ENCODE measurements at places on chromosomes 4 and X.

DNA sequence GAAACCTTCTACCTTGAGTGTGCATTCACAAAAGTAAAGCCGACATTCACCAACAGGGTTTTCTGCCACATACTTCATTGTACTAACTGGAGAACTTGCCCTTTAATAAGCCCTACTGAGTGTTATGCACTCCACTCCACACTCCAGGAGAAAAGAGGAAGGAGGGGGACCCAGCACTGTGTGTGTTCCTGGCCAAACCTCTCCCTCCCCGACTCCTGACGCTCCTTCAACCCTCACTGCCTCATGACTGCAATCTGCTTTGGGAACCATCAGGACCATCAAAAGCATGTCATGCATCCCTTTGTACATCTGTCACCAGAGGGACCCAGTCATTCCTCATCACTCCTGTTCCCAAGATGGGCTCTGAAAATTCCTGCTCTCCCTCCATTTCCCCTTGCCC is 143.7 kb downstream of the RASL11B start:
- no peak for DNase-seq

DNA sequence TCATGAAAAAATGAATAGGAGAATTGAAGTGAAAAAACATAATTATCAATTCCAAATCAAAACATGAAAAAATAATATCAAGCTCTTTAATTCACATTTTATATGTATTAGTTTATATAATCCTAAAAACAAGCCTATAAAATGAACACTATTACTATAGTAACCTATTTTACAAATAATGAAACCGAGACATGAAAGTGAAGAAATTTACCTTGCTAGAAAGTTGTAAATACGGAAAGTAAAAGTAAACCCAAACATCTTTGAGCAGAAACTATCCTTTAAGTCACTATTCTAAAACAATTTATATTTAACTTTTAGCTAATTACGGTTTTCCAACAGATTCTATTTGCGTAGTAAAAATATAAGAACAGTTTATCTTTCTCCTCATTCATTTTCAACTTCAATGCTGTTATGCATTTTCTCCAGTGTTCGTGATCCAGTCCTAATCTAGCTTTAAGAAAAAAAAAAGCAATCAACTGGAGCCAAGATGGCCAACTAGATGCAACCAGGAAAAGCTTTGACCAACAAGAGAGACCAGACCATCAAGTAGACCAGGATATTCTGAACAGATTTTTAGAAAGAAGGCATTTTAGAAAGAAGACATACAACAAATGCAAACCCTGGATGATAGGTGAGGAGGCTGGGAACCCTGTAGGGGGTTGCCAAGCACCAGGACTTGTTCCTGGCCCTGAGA is 67.0 kb downstream of the DDX53 start:
- no peak for DNase-seq

DNA sequence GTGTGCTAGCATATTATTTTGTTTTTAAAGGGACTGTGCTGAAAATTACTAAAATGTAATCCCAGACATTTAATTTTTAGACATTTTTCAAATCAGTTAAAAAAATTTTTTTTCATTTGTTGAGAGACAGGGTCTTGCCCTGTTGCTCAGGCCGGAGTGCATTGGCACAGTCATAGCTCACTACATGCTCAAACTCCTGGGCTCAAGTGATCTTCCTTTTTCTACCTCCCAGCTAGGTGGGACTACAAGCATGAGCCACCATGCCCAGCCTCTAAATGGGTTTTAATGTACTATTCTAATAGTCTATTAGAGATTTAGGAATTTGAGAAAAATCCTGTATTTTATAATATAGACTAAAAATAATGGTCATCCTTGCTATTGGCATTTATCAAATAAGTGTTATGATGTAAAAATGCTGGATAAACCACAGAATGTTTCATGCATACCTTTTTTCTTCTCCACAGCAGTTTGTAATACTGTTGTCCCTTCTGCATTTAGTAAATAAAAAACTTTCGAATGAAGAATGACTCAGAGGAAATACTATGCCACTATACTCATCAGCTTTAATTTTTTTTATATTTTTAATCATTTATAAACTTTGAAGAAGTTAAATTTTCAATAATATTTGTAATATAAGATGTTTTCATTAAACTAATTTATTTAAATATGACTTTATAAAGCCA is 29.9 kb downstream of the CPEB2 start:
- no peak for DNase-seq

DNA sequence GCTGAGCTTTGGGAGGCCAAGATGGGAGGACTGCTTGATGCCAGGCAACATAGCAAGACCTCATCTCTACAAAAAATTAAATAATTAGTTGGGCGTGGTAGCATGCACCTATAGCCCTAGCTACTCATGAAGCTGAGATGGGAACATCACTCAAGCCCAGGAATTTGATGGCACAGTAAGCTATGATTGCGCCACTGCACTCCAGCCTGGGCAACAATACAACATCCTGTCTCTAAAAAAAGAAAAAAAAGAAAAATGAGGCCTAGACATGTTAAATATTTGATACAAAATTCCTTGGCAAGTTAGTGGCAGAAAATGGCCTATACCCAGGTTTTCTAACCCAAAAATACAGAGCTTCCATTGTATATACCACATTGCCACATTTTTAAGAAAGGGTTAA is 88.1 kb upstream of the MAB21L2 start:
- no peak for DNase-seq

- no peak for DNase-seq
Measured at GRCh38 chr4:113618205-113618604, 143.3 kb downstream of the CAMK2D start.

All from CD4-positive, alpha-beta T cell treated with Interleukin-15 for 1 hour (primary cell).